Astrocyte (in vitro differentiated cells and primary cell): ENCODE measurements at places on chromosomes 5 and 9.

DNA sequence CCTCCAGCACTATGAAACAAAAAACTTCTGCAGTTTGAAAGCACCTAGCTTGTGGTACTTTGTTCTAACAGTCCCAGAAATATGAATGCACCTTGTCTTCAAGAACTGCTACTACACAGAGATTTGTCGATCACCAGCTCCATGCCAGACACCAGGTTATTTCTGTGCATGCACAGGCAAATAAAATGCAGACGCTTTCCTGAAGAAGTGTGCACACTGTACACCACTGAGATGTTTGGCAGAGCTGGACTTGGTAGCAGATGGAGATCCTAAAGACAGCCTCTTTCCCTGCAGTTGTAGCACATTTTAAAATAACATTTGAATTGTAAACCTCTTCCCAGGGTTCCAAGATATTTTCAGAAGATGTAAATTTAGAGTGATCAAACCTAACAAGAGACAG lies 730.0 kb downstream of the MTRR start:
- no peaks in the 10 kb centered on the region for H3K4me1 ChIP-seq
- DNase-seq, result no peak

DNA sequence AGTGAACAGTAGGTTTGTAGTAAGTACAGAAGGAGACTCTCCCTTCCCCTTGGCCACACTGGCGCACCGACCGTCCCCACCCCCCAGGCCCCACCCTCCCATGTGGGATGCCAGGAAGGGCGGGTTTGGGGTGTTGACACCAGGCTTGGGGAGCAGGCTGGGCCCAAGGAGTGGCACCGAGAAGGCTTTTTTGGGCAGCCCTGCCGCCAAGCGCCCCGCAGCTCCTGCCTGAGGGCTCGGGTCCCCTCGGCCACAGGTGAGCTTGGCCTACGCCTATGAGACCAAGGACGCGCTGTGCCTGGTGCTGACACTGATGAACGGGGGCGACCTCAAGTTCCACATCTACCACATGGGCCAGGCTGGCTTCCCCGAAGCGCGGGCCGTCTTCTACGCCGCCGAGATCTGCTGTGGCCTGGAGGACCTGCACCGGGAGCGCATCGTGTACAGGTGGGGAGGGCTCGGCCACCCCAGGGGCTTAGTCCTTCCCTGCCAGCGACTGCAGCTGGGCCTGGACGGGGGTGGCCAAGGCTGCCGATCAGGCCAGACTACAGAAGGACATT lies 7.3 kb downstream of the GRK6 start:
- DNase-seq, result no peak
- H3K36me3 ChIP-seq, result peaks cover 4% of the 10 kb centered on the region
- H3K4me3 ChIP-seq, result no peak overlapping the region

DNA sequence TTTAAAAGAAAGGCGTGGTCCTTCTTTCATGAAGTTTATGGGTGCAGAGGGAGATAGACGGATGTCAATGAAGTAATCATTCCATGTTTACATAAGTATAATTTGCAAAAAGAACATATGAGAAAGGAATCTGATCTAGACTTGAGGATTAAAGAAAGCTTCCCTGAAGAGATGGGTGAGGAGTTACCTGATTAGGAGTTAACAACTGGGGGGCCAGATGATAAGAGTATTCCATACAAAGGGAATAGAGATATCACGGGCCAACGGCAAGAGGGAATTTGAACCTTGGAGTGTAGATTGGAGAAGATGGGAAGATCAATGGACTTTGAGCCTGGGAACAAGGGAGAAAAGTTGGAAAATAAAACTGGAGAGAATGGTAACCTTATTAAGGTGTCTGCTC lies 1959.9 kb upstream of the WWC1 start:
- H3K27me3 ChIP-seq, result no peaks in the 10 kb centered on the region
- no peak overlapping the region for H3K27ac ChIP-seq
- H3K36me3 ChIP-seq, result no peaks in the 10 kb centered on the region
- H3K4me3 ChIP-seq, result no peak overlapping the region
- H3K4me1 ChIP-seq, result no peaks in the 10 kb centered on the region
- DNase-seq, result no peak

GRCh38 chr5:22644859-22645258 lies 208.3 kb downstream of the CDH12 start:
- no peak for DNase-seq
- H3K4me1 ChIP-seq, result no peaks in the 10 kb centered on the region
- no peak overlapping the region for H3K4me3 ChIP-seq
- no peaks in the 10 kb centered on the region for H3K36me3 ChIP-seq
- no peak overlapping the region for H3K27ac ChIP-seq
- no peaks in the 10 kb centered on the region for H3K27me3 ChIP-seq

- H3K4me1 ChIP-seq, result peaks cover 8% of the 10 kb centered on the region
- peak; percentile 83 for DNase-seq
- H3K27ac ChIP-seq, result no peak overlapping the region
Measured at GRCh38 chr5:93349613-93350012, 231.4 kb downstream of the NR2F1-AS1 start.

DNA sequence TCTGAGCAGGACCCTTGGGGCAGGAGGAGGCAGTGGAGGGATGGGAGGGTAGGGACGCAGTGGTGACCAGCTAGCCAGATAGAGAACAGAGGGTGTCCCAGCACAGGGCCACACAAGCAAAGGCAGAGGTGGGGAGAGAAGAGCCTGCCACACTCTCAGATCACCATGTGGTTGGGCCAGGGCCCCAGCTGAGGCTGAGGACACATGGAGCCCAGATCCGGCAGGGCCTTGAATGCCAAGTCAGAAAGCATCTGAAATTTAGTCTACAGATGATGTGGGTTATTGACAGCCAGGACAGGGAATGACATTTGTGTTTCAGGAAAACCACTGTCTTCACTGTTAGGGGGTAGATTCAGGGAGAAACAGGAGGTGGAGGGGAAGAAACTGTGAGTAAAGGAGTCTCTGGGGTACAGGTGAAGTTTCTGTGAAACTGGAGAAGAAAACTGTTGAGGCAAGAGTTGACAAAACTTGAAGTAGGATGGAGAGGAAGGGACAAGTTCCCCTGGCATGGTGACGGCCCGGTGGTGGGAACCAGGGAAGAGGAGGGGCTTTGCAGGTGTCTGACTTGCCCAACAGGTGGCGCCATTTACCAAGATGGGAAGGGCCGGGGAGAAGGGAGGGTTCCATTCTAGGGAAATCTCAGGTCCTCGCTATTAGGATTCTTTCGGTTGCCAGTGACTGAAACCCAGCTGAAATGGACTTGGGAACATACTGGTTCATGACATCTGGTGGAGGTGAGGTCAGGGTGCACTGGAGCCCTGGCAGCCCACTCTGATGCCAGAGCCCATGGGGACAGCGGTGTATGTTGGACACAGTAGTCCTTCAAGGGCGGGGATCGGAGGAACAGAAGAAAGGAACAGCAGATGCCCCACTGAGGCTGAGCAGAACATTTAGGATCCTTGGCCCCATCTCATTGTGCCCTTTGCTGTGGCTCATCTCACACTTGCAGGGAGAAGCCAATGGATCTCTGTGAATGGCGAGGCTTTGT lies 100.1 kb downstream of the KCNIP1 start:
- no peak overlapping the region for H3K4me3 ChIP-seq
- H3K4me1 ChIP-seq, result no peaks in the 10 kb centered on the region
- peaks cover 13% of the 10 kb centered on the region for H3K27me3 ChIP-seq
- H3K27ac ChIP-seq, result no peak overlapping the region
- no peak for DNase-seq
- no peaks in the 10 kb centered on the region for H3K36me3 ChIP-seq

GRCh38 chr9:119368681-119369581 lies at the start of gene BRINP1:
BRINP1 (minus strand) TSS chr9:119369435; CDS start chr9:119313355, 56,080 bp downstream.
- no peaks in the 10 kb centered on the region for H3K36me3 ChIP-seq
- peaks cover 16% of the 10 kb centered on the region for H3K27me3 ChIP-seq
- peak within 1 kb of the TSS; percentile 44 for H3K4me3 ChIP-seq
- no peak within 1 kb of the TSS for H3K27ac ChIP-seq

DNA sequence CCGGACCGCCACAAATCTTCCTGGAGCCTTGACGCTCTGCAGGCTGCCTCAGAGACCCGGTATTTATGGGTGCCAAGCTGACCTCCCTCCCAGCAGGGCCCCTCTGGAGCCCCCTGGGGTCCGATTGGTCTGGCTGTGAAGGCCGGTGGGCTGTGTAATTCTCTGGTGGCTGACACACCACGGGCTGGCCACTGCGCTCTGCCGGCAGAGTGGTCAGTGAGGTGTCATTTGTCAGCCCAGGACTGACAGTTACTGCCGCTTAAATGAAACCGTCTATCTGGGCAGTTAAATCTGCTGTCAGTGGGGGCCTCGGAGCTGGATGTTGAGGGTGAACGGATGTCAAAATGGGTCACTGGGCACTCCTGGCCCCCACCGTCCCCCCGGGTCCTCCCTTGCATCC lies 10.7 kb downstream of the NR5A1 start:
- H3K4me1 ChIP-seq, result no peaks in the 10 kb centered on the region
- H3K27ac ChIP-seq, result no peak overlapping the region
- H3K4me3 ChIP-seq, result no peak overlapping the region
- no peaks in the 10 kb centered on the region for H3K36me3 ChIP-seq
- no peak for DNase-seq

GRCh38 chr9:36136894-36137391 lies 410 bp downstream of the GLIPR2 start:
- no peak overlapping the region for H3K27ac ChIP-seq
- no peak for DNase-seq
- no peaks in the 10 kb centered on the region for H3K36me3 ChIP-seq
- H3K4me3 ChIP-seq, result peak overlapping the region; percentile 83
- no peaks in the 10 kb centered on the region for H3K27me3 ChIP-seq

DNA sequence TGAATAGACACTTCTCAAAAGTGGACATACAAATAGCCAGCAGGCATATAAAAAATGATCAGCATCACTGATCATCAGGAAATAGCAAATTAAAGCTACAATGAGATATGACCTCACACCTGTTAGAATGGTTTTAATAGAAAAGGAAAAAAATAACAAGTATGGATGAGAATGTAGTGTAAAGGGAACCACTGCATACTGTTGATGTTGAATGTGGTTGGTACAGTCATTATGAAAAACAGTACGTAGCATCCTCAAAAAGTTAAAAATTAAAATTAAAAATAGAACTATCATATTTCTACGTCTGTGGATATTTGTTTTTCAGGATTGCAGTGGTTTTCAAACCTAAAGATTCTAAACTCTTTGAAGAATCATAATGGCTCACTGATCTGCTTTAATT lies 215.1 kb upstream of the NREP start:
- no peaks in the 10 kb centered on the region for H3K27me3 ChIP-seq
- no peaks in the 10 kb centered on the region for H3K36me3 ChIP-seq
- H3K4me3 ChIP-seq, result no peak overlapping the region
- no peak for DNase-seq
- peaks cover 10% of the 10 kb centered on the region for H3K4me1 ChIP-seq
- no peak overlapping the region for H3K27ac ChIP-seq

DNA sequence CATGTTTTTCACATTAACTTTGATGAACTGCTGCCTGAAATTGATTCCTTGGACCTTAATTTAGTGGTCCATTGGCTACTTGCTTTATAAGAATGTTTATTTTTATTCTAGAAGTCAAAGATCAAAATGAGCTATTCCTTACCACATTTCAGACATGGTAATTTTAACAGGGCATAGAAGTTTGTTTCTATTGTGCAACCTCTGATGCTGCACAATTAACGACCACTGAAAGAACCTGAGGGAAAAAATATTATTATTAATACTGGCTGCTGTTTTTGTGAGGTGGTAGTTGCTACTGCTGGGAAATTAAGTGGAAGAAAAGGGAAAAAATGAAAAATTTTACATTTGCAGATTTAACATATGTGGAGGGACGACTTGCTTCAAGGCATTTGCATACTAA lies 37.9 kb upstream of the RAB3C start:
- DNase-seq, result no peak
- H3K36me3 ChIP-seq, result no peaks in the 10 kb centered on the region
- H3K27me3 ChIP-seq, result no peaks in the 10 kb centered on the region
- no peak overlapping the region for H3K4me3 ChIP-seq

- H3K4me1 ChIP-seq, result no peaks in the 10 kb centered on the region
- no peaks in the 10 kb centered on the region for H3K36me3 ChIP-seq
- no peaks in the 10 kb centered on the region for H3K27me3 ChIP-seq
- H3K27ac ChIP-seq, result no peak overlapping the region
- no peak for DNase-seq
Measured at GRCh38 chr5:107310181-107310580, 360.6 kb downstream of the EFNA5 start.

DNA sequence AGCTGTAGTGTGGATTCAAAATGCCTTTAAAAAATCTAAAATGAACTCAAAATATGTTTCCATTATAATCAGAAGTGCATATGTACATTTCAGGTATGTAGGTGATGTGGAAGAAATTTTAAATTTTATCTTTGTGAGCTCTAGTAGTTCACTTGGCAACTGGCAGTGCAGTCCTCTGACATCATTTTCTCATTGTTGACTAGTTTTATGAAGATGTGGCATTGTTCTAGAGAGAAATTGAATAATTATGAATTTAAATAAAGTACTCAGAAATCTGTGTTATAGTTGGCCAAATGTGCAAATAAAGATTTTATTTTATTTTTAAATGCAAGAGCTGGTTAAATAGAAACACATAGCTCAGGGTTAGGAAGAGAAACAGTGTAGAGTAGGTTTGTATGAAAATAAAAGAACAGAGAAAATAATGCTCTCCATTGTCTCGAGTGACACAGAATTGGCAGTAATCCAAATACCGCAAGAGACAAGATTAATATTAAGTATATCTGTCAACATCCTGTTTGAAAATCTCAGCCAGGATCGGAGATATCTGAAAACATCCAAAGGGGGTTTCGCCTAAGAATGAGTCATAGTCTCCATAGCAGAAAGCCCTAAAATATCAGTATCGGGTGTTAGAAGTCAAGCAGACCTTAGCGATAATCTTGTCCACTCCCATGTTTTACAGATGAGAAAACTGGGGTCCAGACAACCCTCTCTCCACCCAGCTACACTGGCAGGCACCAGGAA lies 189.4 kb downstream of the CCDC192 start:
- H3K27me3 ChIP-seq, result no peaks in the 10 kb centered on the region
- H3K27ac ChIP-seq, result no peak overlapping the region
- H3K4me3 ChIP-seq, result no peak overlapping the region
- DNase-seq, result peak; percentile 77
- peaks cover 14% of the 10 kb centered on the region for H3K4me1 ChIP-seq

GRCh38 chr5:179158556-179158955 lies 98.4 kb downstream of the ZNF354C start:
- H3K4me3 ChIP-seq, result no peak overlapping the region
- no peaks in the 10 kb centered on the region for H3K27me3 ChIP-seq
- DNase-seq, result no peak
- H3K27ac ChIP-seq, result no peak overlapping the region
